KBM-7 (cell line): ENCODE measurements at places on chromosomes 3 and 15.

DNA sequence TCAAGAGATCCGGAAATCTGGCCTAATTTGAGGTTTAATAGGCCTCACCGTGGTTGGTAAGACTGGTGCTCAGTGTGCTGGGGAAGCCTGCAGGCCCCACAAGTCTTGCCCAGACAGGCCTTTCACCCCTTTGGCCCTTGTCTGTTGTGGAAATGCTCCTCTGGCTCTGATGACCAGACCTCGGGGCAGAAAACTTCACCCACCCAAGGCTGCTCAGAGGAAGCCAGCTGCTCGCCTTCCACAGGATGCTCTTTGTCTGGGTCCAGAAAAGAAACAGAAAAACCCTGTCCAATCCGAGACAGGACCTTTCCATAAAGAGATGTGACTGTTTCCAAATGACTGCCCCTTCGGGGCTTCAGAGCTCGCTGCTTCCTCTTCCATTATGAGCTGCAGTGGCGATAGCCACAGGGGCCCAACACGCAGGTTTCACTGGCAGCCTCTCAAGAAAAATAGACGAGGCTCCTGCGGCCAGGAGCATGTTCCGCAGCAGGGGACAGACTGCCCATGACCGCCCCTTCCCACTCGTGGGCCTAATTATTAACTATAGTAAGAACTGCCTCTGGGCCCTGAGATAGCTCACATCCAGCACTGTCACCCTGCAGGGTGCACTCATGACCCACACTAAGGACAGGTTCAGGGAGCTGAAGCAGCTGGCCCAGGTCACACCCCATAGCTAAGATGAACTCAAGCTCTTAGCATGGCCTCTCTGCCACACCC, 6.8 kb upstream of the SNX22 start:
- no peak for DNase-seq

- no peak for DNase-seq
These were observed 486.8 kb upstream of the THBS1 start for GRCh38 chr15:39094116-39094515.

DNA sequence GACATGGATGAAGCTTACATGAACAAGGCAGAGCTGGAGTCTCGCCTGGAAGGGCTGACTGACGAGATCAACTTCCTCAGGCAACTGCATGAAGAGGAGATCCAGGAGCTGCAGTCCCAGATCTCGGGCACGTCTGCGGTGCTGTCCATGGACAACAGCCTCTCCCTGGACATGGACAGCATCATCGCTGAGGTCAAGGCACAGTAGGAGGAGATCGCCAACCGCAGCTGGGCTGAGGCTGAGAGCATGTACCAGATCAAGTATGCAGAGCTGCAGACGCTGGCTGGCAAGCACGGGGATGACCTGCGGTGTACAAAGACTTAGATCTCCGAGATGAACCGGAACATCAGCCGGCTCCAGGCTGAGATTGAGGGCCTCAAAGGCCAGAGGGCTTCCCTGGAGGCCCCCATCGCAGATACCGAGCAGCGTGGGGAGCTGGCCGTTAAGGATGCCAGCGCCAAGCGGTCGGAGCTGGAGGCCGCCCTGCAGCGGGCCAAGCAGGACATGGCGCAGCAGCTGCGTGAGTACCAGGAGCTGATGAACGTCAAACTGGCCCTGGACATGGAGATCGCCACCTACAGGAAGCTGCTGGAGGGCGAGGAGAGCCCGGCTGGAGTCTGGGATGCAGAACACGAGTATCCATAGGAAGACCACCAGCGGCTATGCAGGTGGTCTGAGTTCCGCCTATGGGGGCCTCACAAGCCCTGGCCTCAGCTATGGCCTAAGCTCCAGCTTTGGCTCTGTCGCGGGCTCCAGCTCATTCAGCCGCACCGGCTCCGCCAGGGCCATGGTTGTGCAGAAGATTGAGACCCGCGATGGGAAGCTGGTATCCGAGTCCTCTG, 77.6 kb downstream of the CLDN11 start:
- no peak for DNase-seq

GRCh38 chr3:65081536-65081935, 393.7 kb upstream of the ADAMTS9 start:
- DNase-seq = no peak

DNA sequence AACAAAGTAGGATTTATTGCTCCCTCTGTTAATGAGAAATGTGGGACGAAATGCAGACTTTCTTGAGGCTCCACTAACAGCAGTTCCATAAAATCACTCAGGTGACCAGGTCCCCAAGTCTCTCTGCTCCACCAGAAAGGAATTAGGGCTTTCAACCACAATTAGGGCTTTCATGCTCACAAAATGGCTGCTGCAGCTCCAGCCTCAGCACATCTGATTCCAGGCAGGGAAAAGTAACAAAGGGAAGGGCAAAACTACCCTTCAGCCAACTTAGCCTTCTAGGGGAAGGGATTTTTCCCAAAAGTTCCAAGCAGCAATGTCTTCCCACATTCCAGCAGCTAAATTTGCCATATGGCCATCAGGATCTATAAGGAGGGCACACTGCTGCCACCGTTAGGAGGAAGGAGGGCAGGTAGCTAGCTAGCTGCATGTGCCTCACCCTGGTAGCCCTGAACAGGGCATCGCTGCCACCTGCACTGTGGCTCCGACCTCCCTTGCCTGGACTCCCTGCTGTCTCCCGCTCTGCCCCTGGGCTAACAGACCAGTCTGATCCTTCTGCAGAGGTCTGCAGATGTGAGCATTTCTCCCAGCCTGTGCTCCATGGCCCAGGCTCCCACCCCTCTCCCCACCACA, 12.8 kb downstream of the CFAP100 start:
- no peak for DNase-seq

GRCh38 chr3:188829576-188829975, 342.2 kb upstream of the TPRG1 start:
- DNase-seq = no peak

DNA sequence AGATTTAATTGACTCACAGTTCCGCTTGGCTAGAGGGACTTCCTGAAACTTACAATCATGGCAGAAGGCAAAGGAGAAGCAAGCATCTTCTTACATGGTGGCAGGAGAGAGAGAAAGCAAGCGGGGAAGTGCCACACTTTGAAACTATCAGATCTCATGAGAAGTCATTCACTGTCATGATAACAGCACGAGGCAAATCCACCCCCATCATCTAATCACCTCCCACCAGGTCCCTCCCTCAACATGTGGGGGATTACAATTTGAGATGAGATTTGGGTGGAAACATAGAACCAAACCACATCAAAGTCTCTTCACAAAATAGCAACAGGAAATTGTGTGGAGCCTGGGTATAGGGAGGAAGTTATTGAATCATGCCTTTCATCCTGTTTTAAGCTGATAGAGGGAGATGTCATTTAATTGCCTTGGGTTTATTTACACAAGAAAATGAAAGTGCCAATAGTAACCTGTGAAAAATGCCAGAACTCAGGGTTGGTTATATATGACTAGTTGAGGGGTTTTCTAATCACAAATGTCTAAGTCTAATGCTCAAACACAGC, 624.8 kb upstream of the LMCD1 start:
- DNase-seq = peak; percentile 93
